ENCODE measurements at places on chromosomes 7 and 10.

- no peak for DNase-seq
Observed at GRCh38 chr7:11374629-11375028, 401.0 kb downstream of the PHF14 start.

- DNase-seq, result no peak
Observed at GRCh38 chr10:4024027-4024426, 239.0 kb upstream of the KLF6 start.

GRCh38 chr7:47344171-47344955 lies 237.5 kb downstream of the TNS3 start:
- no peak for DNase-seq

DNA sequence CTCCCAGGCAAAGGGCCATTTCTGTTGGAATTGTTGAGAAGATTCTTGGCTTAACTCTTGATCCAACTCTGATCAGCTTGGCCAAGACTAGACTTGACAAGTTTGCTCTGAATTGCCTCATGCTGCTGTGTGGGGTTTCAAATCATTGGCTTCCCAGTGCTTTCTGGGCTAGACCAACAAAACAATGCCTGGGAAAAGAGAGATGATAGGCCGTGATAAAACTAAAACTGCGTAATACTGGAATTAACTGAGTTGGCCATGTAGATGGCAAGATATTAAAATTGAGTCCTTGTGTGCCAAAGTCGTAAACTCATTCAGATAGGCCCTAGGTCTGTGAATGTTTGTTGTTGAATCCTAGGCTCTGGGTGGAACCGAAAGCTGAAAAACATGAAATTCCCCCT lies 222.6 kb downstream of the MGMT start:
- DNase-seq, result no peak

GRCh38 chr10:119198438-119198837 lies 8.9 kb upstream of the GRK5 start:
- no peak for DNase-seq

- DNase-seq, result no peak
Observed at GRCh38 chr10:26721561-26721960, 24.1 kb downstream of the PDSS1 start.

DNA sequence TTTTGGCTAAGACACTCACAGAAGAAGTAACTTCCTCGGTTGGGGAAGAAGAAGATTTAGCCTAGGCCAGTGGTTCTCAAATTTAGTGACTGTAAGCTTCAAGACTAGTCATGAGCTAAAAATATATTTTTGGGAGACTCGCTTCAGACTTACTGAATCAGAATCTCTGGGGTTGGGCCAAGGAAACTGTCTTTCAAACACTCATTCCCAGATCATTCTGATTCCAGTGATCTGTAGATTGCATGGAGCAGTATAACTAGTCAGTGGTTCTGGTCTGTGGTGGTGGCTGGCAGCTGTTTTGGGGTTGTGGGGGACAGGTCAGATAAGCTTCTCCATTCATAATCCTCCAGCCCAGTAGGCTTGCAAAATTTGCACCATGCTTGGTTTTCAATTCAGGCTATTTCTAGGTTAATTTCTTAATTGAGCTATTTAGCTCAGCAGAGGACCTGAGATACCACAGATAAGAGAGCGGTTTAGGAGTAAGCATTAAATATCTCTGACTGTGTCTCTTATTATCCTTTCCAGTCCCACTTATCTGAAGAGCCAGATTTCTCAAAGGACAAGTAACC lies 3.8 kb upstream of the KAT6B start:
- no peak for DNase-seq

GRCh38 chr7:45703911-45704682 lies 129.9 kb downstream of the ADCY1 start:
- DNase-seq, result no peak

DNA sequence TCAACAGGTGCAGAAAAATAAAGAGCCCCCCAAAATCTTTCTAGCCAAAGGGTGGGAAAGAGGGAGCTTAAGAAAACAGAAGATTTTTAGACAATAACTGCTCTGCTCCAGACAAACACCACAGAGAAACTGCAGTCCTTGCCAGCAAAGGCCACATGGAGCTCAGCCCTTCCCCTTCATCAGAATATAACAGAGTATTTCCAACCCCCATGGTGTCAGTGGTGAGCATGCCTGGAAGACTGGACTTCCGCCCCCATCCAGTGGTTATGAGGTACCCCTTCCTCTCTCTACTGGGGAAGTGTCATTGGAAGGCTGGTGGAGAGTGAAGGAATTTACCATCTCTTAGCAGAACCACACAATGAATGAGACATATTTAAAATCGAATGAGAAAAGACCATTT lies 1007.3 kb upstream of the CELF2 start:
- no peak for DNase-seq

GRCh38 chr7:150399421-150400007 lies 20.4 kb downstream of the ZNF775 start:
- DNase-seq, result no peak

DNA sequence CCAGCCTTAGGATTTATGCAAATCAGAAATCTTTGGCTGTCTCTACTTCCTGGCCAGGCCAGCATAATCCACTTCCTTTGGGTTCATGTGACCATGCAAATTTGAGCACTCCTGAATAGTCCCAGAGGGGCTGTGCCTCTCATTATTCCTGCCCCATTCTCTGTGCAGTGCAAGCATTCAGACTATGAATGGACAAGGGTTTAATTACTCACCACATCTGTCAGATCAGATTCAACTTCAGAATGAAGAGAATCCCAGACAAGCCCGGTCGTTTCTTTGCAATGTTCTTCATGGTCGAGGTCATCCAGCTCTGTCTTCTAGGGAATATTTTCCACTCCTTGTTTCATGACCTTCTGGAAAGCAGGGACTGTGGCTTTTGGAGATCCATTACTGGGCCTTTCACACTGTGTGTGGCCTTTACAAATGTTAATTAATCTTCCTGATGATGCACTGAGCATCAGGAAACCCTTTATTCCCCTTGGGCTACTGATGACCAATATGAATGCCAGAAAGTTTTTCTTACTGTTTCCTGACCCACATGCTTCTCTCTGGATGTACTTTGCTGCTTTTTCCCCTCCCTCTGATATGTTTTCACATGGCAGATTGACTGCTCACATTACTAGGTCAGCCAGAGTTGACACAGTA lies 217.6 kb upstream of the TCF7L2 start:
- no peak for DNase-seq

DNA sequence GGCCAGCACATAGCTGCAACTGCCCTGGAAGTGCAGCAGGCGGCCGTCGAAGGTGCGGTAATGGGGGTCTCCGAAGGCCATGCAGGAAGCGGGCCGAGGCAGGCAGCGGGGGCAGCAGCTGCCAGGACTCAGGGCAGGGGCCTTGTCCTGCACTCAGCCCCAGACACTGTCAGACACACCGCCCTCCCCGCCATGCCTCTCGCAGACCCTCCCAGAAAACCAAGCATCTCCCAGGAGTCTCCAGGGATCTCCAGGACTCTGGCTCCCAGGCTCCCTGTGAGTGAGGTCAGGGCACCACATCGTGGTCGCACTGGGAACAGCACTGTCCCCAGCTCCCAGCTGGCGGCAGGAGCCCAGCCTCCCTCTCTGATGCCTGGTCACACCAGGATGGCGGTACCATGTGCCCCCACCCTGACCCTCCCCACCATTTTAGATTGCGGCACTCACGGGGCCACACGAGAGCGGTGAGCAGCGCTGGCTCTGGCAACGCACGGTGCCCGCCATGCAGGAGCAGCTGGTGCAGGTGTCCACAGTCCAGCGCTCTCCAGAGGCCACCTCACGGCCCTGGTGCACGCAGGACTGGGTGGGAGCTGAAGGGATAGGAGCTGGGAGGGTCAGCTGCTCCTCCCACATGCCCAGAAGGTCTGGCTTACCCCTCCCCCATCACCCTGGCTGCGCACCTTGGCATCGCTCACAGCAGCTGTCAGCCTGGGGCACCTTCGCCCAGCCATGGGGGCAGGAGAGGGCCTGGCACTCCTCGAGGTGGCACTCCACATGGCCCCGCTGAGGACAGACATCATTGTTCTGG lies 17.5 kb downstream of the ATP6V1F start:
- peak; percentile 58 for DNase-seq

GRCh38 chr10:4693967-4694366 lies 132.0 kb upstream of the AKR1E2 start:
- no peak for DNase-seq

DNA sequence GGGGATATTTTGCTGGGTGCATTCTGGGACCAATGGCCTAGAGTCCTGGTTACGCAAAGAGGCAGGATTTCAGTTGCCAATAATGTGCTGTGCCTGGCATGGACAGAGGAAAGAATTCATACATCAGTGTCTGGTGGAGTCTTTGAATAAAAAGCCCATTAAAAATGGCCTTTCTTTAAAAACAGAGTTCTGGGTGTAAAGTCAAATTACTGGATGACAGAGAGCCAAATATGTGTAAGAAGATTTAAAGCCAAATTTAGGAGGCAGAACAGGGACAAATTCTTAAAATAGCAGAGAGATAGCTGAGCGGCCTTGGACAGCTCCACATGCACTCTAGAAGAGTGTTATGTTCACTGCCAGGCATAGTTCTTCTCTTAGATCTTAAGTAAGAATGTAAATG lies 60.8 kb upstream of the MEOX2 start:
- DNase-seq, result no peak

- DNase-seq, result no peak
Observed at GRCh38 chr10:23114228-23114850, 19.0 kb downstream of the MSRB2 start.

- no peak for DNase-seq
Observed at GRCh38 chr7:50647286-50647980, 82.2 kb upstream of the DDC start.

- DNase-seq, result peak; percentile 29
Observed at GRCh38 chr10:20890009-20890408, 7.1 kb downstream of the NEBL start.

DNA sequence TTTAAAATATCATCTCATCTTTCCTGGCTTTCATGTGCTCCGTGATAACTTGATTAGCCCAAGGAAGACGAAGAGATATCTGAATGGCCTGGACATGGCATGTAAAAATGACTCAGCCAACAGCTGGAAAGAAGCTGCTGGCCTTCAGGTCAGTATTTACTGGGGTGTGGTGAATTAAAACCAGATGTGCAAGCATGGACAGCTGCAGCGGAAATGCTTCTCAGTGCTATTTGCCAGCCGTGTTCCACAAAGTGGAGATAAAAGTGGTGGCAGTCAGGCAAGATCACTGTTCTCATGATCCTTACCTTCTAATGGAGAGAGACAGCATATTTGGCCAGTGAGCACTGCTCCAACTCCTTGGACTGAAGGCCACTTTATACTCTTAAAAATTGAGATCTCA lies 203.1 kb upstream of the VSTM2A start:
- DNase-seq, result no peak
